ENCODE measurements at places on chromosomes 7 and 10. TPM values are rescaled to one million over a fixed set of nuclear protein-coding genes. Genes with fewer than 3 reads are reported as not detected.
A peak's percentile ranks its signal among the peaks of the same experiment; 100 is the strongest.

The PDE6C gene
- not detected for total RNA-seq

The CPA5 gene
- 0.42 TPM for total RNA-seq

The GIMAP4 gene
- total RNA-seq = not detected

The SPDYE9 gene
- total RNA-seq = not detected

The GSDME gene
- total RNA-seq = 41.6 TPM

The LRRC18 gene
- total RNA-seq = not detected

The GJD4 gene
- not detected for total RNA-seq

The STAG3 gene
- total RNA-seq = 1.1 TPM

GRCh38 chr7:30530373-30530772, 25.7 kb upstream of the GGCT start:
- peaks cover 5% of the 10 kb centered on the region for H3K4me1 ChIP-seq
- H3K27me3 ChIP-seq = no peaks in the 10 kb centered on the region
- no peak overlapping the region for H3K4me3 ChIP-seq
- H3K27ac ChIP-seq = no peak overlapping the region
- no peaks in the 10 kb centered on the region for H3K36me3 ChIP-seq

DNA sequence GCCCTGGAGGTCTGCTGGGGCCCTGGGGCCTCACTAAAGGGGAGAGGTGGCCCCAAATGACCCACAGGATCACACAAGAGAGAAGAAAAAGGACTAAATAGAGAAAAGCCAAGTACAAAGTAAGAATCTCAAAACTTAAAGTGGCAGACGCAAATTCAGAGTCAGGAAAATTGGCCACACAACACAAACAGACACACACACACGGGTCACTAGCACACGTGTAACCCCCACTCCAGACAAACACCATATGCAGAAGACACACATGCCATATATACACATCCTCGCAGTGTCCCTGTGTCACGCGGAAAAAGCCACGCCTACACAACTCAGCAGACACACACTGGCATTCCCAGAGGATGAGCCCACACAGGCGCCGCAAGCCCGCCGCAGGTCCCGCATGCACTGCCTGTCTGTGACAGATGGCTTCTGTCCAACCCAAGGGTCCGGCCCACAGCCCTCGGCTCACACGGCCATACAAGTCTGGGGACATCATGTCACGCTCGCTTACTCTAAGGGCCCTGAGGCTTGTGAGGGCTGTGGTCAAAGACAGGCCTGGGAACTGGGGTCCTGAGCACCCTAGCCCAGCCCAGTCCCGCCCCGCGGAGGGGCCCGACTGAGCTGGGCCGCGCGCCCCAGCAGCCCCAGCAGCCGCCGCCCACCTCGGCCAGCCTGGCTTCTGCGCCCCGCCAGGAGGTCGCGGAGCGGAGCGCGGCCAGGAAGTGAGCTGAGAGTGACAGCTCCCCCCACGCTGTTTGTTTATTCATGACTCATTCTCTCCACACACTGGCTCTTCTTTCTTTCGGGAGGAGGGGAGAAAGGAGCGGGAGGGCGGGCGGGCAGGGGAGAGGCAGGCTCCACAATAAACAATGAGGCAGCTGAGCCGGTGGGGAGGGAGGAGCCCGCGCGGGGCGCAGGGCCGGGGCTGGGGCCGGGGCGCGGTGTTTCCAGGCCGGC, 95.5 kb upstream of the ZMIZ1 start:
- no peaks in the 10 kb centered on the region for H3K27me3 ChIP-seq
- no peaks in the 10 kb centered on the region for H3K36me3 ChIP-seq
- peak overlapping the region; percentile 78 for H3K4me3 ChIP-seq

GRCh38 chr7:144584726-144585125, 181.2 kb upstream of the NOBOX start:
- no peak for DNase-seq
- no peaks in the 10 kb centered on the region for H3K27me3 ChIP-seq
- H3K4me1 ChIP-seq = no peaks in the 10 kb centered on the region
- no peaks in the 10 kb centered on the region for H3K36me3 ChIP-seq
- H3K27ac ChIP-seq = no peak overlapping the region

DNA sequence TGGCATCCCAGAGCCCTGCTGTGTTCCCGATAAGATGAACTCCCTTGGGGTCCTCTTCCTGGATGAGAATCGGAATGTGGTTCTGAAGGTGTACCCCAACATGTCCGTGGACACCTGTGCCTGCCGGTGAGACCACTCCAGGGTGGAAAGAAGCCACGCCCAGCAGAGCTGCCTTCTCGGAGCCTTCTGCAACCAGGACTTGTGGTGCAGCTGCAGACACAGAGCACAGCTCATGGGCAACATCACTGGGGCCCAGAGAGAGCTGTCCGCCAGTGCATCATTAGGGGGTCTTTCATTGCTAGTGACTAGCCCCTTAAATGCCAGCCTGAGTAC, 9.6 kb upstream of the GDF2 start:
- H3K27me3 ChIP-seq = peaks cover 23% of the 10 kb centered on the region
- DNase-seq = no peak
- H3K36me3 ChIP-seq = no peaks in the 10 kb centered on the region
- no peak overlapping the region for H3K27ac ChIP-seq

DNA sequence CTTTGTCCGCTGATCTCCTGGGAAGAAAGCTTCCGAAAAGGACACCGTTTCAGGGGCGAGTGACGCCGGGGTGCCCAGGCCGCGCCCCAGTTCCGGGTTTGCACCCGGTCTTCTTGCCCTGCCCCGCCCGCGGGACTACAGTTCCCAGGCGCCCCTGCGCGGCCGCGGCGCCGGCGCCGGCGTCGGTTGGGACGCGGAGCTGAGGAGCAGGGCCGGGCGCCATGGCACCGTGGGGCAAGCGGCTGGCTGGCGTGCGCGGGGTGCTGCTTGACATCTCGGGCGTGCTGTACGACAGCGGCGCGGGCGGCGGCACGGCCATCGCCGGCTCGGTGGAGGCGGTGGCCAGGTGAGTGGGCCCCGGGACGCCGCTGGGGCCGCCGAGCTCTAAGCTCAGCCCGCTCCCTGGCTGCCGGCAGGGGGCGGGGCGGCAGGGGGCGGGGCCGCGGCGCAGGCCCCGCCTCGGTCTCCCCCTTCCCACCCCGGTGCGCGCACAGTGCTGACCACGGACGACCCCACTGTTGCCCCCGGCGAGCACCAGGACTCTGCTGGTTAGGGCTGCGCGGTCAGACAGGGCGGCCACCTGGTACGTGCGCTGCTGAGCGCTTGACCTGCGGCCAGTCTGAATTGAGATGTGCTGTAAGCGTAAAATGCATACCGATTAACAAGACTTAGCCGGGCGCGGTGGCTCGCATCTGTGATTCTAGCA, at the start of gene LHPP:
Gene LHPP (plus strand): TSS at position 182 of the 706 bp plus-strand sequence. CDS start 40 bp downstream, at position 222.
- H3K27me3 ChIP-seq = no peaks in the 10 kb centered on the region
- peak within 1 kb of the TSS; percentile 68 for H3K4me3 ChIP-seq
- H3K27ac ChIP-seq = peak within 1 kb of the TSS; percentile 86
- H3K36me3 ChIP-seq = no peaks in the 10 kb centered on the region

- peaks cover 39% of the 10 kb centered on the region for H3K36me3 ChIP-seq
- H3K27ac ChIP-seq = peak overlapping the region; percentile 50
- peak; percentile 63 for DNase-seq
- peaks cover 8% of the 10 kb centered on the region for H3K4me1 ChIP-seq
- H3K4me3 ChIP-seq = no peak overlapping the region
- no peaks in the 10 kb centered on the region for H3K27me3 ChIP-seq
Measured at GRCh38 chr10:112461029-112461887, 14.2 kb downstream of the VTI1A start.

DNA sequence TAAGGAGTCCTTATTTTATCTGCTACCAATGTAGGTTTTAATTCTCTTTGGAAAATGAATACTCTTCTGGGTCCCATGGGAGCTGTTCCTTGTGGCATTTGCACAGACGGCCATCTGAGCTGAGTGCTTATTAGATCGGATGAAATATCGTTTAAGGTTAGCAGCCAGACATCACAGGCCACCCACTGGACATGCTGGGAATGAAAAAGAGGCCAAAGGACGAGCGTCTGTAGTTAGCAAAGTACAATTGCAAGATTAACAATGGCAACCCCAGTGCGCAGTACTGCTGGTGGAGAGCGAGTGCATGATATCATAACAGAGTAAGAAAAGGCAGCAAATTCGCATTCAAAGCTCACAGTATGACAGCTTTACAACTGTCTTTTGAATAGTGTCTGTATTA, 28.3 kb upstream of the CREB5 start:
- H3K4me3 ChIP-seq = no peak overlapping the region
- no peaks in the 10 kb centered on the region for H3K4me1 ChIP-seq
- peaks cover 5% of the 10 kb centered on the region for H3K36me3 ChIP-seq
- DNase-seq = no peak

GRCh38 chr10:48199580-48200377, 74.7 kb downstream of the FRMPD2 start:
- no peaks in the 10 kb centered on the region for H3K4me1 ChIP-seq
- peak; percentile 35 for DNase-seq
- H3K4me3 ChIP-seq = no peak overlapping the region
- peaks cover 23% of the 10 kb centered on the region for H3K27me3 ChIP-seq

DNA sequence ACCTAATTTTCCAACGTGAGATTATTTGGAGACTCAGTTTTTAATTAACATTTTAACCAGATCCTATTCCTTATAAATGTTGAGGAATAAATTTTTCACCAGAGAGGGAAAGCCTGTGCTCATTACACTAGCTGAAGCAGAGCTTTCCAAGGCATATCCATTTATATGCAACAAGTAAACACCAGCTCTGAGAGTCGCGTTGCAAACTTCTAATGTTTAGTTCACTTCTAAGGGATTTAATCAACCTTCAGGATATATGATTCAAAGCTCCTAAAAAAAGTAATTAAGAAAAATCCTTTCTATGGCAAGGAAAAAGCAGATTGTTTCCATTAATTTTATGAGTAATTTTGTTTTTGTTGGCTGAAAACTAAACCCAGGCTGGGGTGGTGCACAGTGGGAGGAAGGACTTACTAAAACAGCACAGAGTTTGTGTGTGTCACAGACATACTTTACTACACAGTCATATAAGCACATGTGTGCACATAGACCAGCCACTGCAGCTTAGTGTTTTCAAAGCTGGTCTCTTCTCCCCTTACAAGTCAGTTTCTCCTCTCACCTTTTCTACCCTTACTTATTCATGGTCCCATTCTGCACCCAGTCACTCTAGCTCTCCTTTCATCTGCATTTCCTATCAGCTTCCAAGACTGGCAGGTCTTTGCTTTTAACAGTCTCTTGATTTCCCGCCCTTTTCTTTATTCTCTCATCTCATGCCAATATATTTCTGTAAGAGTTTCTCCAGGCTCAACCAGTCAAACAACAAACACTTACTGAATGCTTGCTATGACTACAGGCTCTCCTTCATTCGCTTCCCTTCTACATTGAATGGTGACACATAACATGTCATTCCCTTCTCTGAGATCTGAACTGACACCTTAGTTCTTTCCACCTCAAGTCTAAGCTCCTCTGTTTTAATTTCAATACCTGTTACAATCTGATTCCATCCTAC, 81.1 kb upstream of the FZD1 start:
- no peak overlapping the region for H3K4me3 ChIP-seq
- H3K4me1 ChIP-seq = peaks cover 10% of the 10 kb centered on the region
- H3K36me3 ChIP-seq = no peaks in the 10 kb centered on the region
- peak overlapping the region; percentile 54 for H3K27ac ChIP-seq

GRCh38 chr7:70285187-70285586, 686.9 kb downstream of the AUTS2 start:
- H3K4me3 ChIP-seq = no peak overlapping the region
- H3K27ac ChIP-seq = no peak overlapping the region
- no peak for DNase-seq
- no peaks in the 10 kb centered on the region for H3K27me3 ChIP-seq

GRCh38 chr7:70267381-70268120, 669.3 kb downstream of the AUTS2 start:
- no peaks in the 10 kb centered on the region for H3K36me3 ChIP-seq
- no peak for DNase-seq
- no peak overlapping the region for H3K4me3 ChIP-seq
- no peak overlapping the region for H3K27ac ChIP-seq
- no peaks in the 10 kb centered on the region for H3K4me1 ChIP-seq

GRCh38 chr10:74977072-74977471, 134.4 kb upstream of the SAMD8 start:
- DNase-seq = no peak
- H3K4me1 ChIP-seq = no peaks in the 10 kb centered on the region
- H3K4me3 ChIP-seq = no peak overlapping the region
- peaks cover 32% of the 10 kb centered on the region for H3K36me3 ChIP-seq

DNA sequence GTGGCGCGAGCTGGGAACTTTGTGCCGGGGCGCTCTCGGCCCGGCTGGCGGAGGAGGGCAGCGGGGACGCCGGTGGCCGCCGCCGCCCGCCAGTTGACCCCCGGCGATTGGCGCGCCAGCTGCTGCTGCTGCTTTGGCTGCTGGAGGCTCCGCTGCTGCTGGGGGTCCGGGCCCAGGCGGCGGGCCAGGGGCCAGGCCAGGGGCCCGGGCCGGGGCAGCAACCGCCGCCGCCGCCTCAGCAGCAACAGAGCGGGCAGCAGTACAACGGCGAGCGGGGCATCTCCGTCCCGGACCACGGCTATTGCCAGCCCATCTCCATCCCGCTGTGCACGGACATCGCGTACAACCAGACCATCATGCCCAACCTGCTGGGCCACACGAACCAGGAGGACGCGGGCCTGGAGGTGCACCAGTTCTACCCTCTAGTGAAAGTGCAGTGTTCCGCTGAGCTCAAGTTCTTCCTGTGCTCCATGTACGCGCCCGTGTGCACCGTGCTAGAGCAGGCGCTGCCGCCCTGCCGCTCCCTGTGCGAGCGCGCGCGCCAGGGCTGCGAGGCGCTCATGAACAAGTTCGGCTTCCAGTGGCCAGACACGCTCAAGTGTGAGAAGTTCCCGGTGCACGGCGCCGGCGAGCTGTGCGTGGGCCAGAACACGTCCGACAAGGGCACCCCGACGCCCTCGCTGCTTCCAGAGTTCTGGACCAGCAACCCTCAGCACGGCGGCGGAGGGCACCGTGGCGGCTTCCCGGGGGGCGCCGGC, 870 bp downstream of the FZD1 start:
- H3K27ac ChIP-seq = no peak overlapping the region
- peak overlapping the region; percentile 83 for H3K4me3 ChIP-seq
- peaks cover 20% of the 10 kb centered on the region for H3K36me3 ChIP-seq
- H3K4me1 ChIP-seq = peaks cover 20% of the 10 kb centered on the region
- H3K27me3 ChIP-seq = no peaks in the 10 kb centered on the region
- DNase-seq = peak; percentile 67

DNA sequence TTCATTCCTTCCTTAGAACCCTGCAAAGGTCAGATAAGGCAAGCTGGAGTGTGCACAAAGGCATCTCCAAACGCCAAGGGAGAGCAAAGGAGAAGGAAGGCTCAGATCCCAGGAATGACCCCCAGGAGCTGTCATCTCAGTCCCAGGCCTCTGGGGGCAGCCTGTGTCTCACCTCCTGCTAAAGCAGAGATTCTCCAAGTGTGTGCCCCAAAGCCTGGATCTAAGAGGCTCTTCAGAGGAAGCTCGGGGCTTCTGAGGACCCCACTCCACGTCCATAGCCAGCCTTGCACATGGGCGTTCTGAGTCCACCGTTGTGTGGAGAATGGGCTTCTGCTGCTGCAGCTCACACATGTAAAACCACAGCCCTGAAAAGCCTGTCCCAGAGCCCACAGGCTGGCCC, 5.1 kb upstream of the GRID1 start:
- H3K4me1 ChIP-seq = no peaks in the 10 kb centered on the region
- peaks cover 24% of the 10 kb centered on the region for H3K27me3 ChIP-seq
- DNase-seq = no peak
- no peak overlapping the region for H3K27ac ChIP-seq
- H3K36me3 ChIP-seq = no peaks in the 10 kb centered on the region
- no peak overlapping the region for H3K4me3 ChIP-seq

Data from MCF 10A (cell line).